ENCODE measurements at places on chromosomes 2 and 18. TPM values are rescaled to one million over a fixed set of nuclear protein-coding genes. Genes with fewer than 3 reads are reported as not detected.

Gene RIT2
- not detected for total RNA-seq

Gene KYNU
- total RNA-seq = 1.1 TPM

Gene GATA6
- total RNA-seq = 0.44 TPM

Gene BOLL
- not detected for total RNA-seq

Gene ADAM17
- 44.2 TPM for total RNA-seq

Gene RGPD3
- total RNA-seq = under 0.01 TPM

Gene LIMS4
- 42.7 TPM for total RNA-seq

Gene ZSWIM2
- 0.13 TPM for total RNA-seq

Gene AFF3
- 0.19 TPM for total RNA-seq

Gene EVA1A
- 74.0 TPM for total RNA-seq

Gene AGXT
- total RNA-seq = not detected

Gene MYO5B
- total RNA-seq = 0.31 TPM

Gene VIT
- not detected for total RNA-seq

Gene SPHKAP
- not detected for total RNA-seq

Gene CHRNG
- not detected for total RNA-seq

Gene STAT4
- under 0.01 TPM for total RNA-seq

Gene POTEF
- 0.25 TPM for total RNA-seq

Gene ZAP70
- total RNA-seq = under 0.01 TPM

Gene RFTN2
- total RNA-seq = 7.8 TPM

Gene RMC1
- total RNA-seq = 30.1 TPM

Gene AQP12B
- not detected for total RNA-seq

Gene ANKRD62
- not detected for total RNA-seq

Gene QPCT
- 7.1 TPM for total RNA-seq

Gene SPDYA
- 1.3 TPM for total RNA-seq

Gene NOL4
- total RNA-seq = not detected

Gene ARHGAP15
- not detected for total RNA-seq

Gene UGT1A10
- not detected for total RNA-seq

Gene ABCG8
- total RNA-seq = not detected

Gene HSBP1L1
- 7.1 TPM for total RNA-seq

Gene SCN7A
- total RNA-seq = not detected

Gene TRABD2A
- total RNA-seq = 0.38 TPM

Gene MPPE1
- total RNA-seq = 15.5 TPM

Gene FABP1
- total RNA-seq = not detected

Gene GPR155
- 2.8 TPM for total RNA-seq

Gene FIGN
- total RNA-seq = 0.31 TPM

Gene GALNT14
- total RNA-seq = 0.13 TPM

Gene GRB14
- 0.32 TPM for total RNA-seq

Gene ENOSF1
- total RNA-seq = 23.9 TPM

Gene SLC14A1
- 0.32 TPM for total RNA-seq

Gene PLCD4
- total RNA-seq = 0.32 TPM

Gene WIPF1
- 7.3 TPM for total RNA-seq

Gene ERFE
- 0.65 TPM for total RNA-seq

Gene AQP12A
- total RNA-seq = not detected

Gene GALR1
- not detected for total RNA-seq

Gene KCNK3
- total RNA-seq = not detected
